Pericardium fibroblast (primary cell): ENCODE measurements at places on chromosomes 6 and 20. TPM values are rescaled to one million over a fixed set of nuclear protein-coding genes. Genes with fewer than 3 reads are reported as not detected.

MTO1 gene
- 18.3 and 23.7 TPM in 2 replicates for total RNA-seq

BPIFA1 gene
- not detected in 2 replicates for total RNA-seq

LPA gene
- not detected in 2 replicates for total RNA-seq

TFAP2D gene
- not detected in 2 replicates for total RNA-seq

MTFR2 gene
- 0.12 and 0.17 TPM in 2 replicates for total RNA-seq
